Fibroblast of the aortic adventitia (primary cell): ENCODE measurements at places on chromosomes 13 and 19. TPM values are rescaled to one million over a fixed set of nuclear protein-coding genes. Genes with fewer than 3 reads are reported as not detected.

DNA sequence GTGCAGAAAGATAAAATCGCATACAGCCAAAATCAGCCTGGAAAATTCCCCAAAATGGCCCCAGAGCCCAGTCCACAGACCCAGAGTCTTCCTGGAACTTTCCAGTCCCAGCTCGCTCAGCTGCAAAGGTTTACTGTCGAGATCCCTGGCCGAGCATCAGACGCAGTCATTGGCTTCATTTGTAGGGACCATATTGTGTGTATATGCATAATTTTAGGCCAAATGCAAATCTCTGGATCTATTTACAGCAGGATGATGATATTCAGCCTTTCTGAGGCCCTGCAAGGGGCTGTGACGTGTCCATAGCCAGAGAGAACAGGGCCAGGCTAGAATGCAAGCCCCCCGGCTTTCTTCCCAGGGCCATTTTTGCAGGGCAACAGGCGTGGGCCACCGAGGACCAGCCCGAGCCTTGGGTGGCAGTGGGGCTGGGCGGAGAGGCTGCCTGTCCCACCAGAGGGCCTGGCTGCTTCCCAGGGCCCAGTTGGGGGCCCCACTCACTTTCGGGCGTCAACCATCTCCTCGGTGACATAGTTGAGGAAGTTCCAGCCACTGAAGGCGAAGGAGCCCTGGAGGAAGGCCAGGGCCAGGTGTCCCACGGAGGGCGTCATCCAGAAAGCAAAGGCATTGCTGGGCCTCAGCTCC, 13.7 kb downstream of the SLC7A10 start:
- DNase-seq: no peak

The CRX gene
- not detected in 2 replicates for total RNA-seq

DNA sequence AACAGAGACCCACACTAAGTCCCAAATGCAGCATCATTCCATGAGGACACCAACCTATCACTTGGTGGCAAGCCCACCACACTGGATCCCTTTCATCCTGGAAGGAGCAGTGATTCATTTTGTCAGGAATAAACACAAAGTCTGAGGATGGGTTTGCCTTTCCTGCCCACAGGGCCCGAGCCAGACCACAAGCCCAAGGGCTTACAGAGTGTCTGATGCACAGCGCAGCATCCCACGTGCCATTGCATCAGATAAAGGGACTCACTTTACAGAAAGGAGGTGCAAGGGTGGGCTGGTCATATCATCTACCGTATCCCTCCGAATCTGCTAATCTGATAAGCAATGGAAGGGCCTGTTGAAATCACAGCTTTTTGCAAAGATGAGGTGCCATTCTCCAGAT, 12.2 kb upstream of the KCTD15 start:
- DNase-seq: no peak

- DNase-seq: no peak
Observed at GRCh38 chr19:3785938-3786824, at the start of gene MATK. MATK (minus strand) TSS chr19:3786381; CDS start chr19:3785135, 1,246 bp downstream.

The MBD3L5 gene
- total RNA-seq: not detected in 2 replicates

DNA sequence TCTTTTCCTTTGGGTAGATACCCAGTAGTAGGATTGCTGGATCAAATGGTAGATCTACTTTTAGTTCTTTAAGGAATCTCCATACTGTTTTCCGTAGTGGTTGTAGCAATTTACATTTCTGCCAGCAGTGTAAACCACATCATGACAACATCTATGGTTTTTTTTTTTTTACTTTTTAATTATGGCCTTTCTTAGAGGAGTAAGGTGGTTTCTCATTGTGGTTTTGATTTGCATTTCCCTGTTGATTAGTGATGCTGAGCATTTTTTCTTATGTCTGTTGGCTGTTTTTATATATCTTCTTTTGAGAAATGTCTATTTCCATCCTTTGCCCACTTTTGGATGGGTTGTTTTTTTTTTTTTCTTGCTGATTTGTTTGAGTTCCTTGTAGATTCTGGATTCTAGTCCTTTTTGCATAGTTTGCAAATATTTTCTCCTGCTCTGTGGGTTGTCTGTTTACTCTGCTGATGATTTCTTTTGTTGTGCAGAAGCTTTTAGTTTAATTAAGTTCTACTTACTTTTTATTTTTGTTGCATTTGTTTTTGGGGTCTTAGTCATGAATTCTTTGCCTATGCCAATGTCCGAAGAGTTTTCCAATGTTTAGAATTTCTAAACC, 38.8 kb downstream of the TDRD3 start:
- DNase-seq: no peak

The URAD gene
- total RNA-seq: not detected in 2 replicates
